ENCODE measurements at places on chromosomes 16 and 17.

DNA sequence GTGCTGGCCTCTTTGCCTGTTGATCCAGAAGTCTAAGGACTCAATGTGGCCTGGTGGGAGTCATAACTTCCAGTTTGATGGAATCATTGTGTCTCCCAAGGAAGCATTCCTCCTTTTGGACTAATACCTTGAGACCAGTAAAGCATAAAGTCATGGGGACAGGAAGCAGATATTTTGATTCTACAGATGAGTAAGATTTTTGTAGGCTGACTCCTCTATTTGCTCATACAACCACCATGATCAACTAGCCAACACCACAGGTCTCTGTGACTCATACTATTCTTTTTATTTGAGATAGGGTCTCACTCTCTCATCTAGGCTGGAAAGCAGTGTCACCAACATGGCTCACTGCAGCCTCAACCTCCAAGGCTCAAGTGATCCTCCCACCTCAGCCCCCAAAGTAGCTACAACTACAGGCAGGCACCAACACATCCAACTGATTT is 6.2 kb downstream of the MT2A start:
- no peak for DNase-seq

GRCh38 chr16:68590201-68590994 is 51.3 kb downstream of the ZFP90 start:
- peak; percentile 52 for DNase-seq

- no peak for DNase-seq
Measured at GRCh38 chr17:44593156-44593555, 35.9 kb downstream of the FZD2 start.

- DNase-seq = peak; percentile 38
Measured at GRCh38 chr17:50507871-50508572, at the start of gene MYCBPAP. MYCBPAP (plus strand) TSS chr17:50508439; CDS start chr17:50508675, 236 bp downstream.

- DNase-seq = no peak
Measured at GRCh38 chr16:9128346-9129342, 37.2 kb downstream of the HAPSTR1 start.

GRCh38 chr17:79536212-79536840 is 74.5 kb downstream of the RBFOX3 start:
- DNase-seq = no peak

DNA sequence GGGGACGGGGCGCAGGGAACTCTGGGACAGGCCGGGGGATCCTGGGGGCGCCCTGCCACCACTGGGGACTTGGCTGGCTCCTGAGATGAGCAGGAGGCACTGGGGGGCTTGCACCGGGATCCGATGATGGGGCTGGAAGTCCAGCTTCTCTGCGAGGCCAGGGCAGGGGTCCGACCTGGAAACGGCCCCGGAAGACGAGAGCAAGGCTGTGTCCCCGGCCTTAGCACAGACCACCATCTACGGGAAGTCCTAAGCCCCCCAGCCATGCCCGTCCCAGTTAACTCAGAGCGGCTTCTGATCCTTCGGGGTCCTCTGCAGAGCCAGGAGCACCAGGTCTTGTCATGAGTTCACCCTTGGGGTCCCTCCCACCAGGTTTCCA is 573 bp downstream of the CDT1 start:
- no peak for DNase-seq

GRCh38 chr17:73305845-73306836 is 5.7 kb downstream of the CDC42EP4 start:
- DNase-seq = no peak

GRCh38 chr16:23008041-23008440 is 141.2 kb downstream of the USP31 start:
- DNase-seq = no peak

GRCh38 chr17:35817196-35817595 is 7.9 kb downstream of the TAF15 start:
- no peak for DNase-seq
